Keratinocyte (primary cell): ENCODE measurements at places on chromosomes 2 and 18.
A peak's percentile ranks its signal among the peaks of the same experiment; 100 is the strongest.

- no peak overlapping the region for H3K27ac ChIP-seq
- H3K36me3 ChIP-seq = no peaks in the 10 kb centered on the region
- H3K4me1 ChIP-seq = peaks cover 12% of the 10 kb centered on the region
- DNase-seq = no peak
- H3K27me3 ChIP-seq = peaks cover 45% of the 10 kb centered on the region
Measured at GRCh38 chr2:75195076-75195691, 4.1 kb downstream of the TACR1 start.

- no peak overlapping the region for H3K4me3 ChIP-seq
- peaks cover 58% of the 10 kb centered on the region for H3K27me3 ChIP-seq
- no peaks in the 10 kb centered on the region for H3K36me3 ChIP-seq
- no peak overlapping the region for H3K27ac ChIP-seq
Measured at GRCh38 chr2:218860950-218861381, 1.4 kb downstream of the WNT6 start.

DNA sequence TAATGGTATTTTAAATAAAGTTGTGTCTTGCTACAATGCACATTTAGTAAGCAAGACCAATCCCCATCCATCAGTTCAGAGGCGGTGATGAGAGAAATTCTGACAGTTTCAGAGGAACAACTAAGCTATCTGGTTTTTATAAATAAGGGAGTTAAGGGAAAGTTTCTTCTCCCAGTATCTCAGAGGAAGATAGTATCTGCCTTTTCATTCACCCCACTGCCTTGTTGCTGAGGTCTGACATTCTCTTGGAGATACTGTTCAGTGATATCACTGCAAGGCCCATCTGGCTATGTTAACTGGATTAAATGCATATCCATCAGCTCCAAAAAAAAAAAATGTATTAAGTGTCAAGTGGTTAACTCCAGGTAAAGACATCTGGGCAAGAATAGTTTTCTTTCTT lies 47.9 kb downstream of the RBMS1 start:
- H3K27me3 ChIP-seq = no peaks in the 10 kb centered on the region
- H3K27ac ChIP-seq = no peak overlapping the region
- H3K36me3 ChIP-seq = no peaks in the 10 kb centered on the region

DNA sequence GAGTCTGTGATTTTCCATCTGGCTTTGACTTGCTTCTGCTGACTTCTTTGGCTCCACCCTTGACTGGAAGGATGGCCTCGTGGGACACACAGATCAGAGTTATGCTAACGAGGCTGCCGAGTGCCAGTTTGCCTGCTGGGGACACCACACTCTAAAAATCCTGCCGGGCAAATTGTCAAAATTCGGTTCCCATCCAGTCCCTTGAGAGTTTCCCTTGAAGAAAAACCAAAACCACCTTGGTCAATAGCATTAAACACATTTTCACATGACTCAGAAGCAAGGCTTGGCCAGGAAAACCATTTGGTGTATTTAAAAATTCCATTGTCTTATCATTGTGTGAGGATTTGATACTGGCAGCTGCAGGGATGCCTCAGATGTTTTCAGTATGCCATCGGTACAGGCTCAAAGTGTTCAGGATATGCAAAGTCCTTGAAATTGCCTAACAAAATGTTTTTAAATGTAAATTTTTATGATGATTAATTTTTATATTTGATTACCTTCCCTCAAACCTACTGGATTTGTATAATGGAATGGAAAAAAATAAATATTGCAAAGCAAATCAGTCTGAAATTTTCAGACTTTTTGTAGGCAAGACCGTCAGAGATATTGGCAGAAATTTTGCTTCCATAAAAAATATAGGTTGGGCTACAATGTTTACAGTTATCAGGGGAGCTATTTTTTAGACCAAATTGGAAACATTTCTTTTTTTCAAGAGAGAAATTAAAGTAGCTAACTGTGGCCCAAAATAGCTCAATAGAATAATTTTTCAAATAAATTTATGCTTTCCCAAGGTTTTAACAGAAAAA lies 41.6 kb downstream of the KCNE4 start:
- no peak overlapping the region for H3K4me3 ChIP-seq
- H3K36me3 ChIP-seq = no peaks in the 10 kb centered on the region
- no peak for DNase-seq

DNA sequence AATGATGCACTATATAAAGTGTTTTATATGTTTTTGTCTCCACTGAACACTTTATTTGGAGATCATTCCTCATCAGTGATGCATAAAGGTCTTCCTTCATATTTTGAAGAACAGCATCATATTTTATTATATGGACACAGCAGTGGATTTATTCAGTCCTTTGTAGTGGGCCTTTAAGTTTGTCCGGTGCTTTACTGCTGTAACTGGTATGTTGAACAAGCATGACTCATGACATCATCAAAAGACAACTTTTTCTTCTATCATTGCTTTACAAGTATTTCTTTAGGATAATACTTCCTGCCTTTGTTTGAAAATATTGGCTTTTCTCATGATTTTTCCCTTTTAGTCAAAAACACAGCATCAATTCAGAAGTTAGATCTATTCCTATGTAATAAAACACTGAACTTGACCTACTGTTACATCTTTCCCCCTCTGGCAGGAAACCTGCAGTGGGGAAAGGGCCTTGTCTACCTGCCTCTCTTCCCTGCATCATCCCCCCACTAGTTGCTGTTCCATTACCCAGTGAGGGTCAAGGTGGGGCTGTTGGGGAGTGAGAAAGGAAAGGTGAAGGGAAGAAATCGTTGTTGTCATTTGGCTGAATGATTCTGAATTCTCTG lies 241.2 kb downstream of the CYP26B1 start:
- H3K4me1 ChIP-seq = no peaks in the 10 kb centered on the region
- H3K36me3 ChIP-seq = no peaks in the 10 kb centered on the region
- DNase-seq = no peak
- H3K27me3 ChIP-seq = peaks cover 7% of the 10 kb centered on the region

DNA sequence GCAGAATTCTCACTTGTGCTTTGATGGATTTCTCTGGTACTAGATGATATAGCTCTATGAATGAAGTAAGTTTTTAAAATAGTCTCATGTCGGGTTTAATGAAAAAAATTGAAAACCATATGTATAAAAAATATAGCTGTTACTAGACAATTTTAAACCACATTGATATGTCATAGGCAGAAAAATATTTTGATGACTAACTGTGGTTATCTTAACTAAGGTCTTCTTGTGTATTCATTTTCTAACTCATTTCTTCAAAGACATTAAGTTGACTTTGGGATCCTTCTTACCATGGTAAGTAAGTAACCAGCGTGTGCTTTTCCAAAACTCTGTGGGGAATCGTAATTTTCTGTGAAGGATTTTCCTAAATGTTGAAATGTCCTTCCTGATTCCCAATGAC lies 160.9 kb upstream of the COL3A1 start:
- H3K27ac ChIP-seq = no peak overlapping the region
- H3K36me3 ChIP-seq = no peaks in the 10 kb centered on the region
- no peaks in the 10 kb centered on the region for H3K27me3 ChIP-seq
- H3K4me3 ChIP-seq = no peak overlapping the region
- peaks cover 4% of the 10 kb centered on the region for H3K4me1 ChIP-seq
- DNase-seq = no peak

GRCh38 chr2:59529726-59530125 lies 1023.7 kb downstream of the BCL11A start:
- DNase-seq = no peak
- no peak overlapping the region for H3K4me3 ChIP-seq
- no peaks in the 10 kb centered on the region for H3K27me3 ChIP-seq
- no peak overlapping the region for H3K27ac ChIP-seq
- no peaks in the 10 kb centered on the region for H3K4me1 ChIP-seq
- no peaks in the 10 kb centered on the region for H3K36me3 ChIP-seq

DNA sequence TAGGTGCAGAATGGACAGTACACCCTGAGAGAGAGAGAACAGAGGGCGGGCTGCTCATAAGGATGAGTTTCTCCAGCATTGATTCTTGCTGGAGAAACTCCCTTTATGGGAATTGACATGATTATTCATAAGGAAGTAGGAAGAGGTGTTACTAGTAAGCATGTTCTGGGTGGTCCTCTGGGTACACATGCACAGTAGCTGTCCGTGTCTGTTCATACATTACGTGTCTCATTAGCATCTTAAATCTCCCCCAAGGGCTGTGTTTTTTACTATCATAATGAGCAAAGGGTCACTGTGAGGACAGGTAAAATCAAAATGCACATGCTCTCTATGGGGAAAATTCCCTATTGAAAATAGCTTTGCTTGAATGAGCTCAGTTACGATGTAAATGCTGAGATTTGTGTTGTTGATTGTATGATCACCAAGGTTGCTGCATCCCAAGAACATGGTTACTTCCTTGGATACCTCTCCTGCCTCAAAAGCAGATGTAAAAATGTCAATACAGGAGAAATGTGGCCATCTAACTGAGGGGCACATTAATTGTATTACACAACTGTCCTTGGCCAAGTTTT lies 238.9 kb downstream of the CDH20 start:
- no peak for DNase-seq
- H3K27me3 ChIP-seq = no peaks in the 10 kb centered on the region
- H3K4me3 ChIP-seq = no peak overlapping the region
- H3K4me1 ChIP-seq = peaks cover 9% of the 10 kb centered on the region
- H3K27ac ChIP-seq = no peak overlapping the region

- peaks cover 6% of the 10 kb centered on the region for H3K36me3 ChIP-seq
- H3K27me3 ChIP-seq = no peaks in the 10 kb centered on the region
- H3K4me1 ChIP-seq = no peaks in the 10 kb centered on the region
- no peak overlapping the region for H3K4me3 ChIP-seq
- no peak for DNase-seq
- no peak overlapping the region for H3K27ac ChIP-seq
Measured at GRCh38 chr18:46856973-46857372, 60.3 kb downstream of the PIAS2 start.

GRCh38 chr2:156434461-156435291 lies 1.5 kb upstream of the GPD2 start:
- H3K4me1 ChIP-seq = peaks cover 26% of the 10 kb centered on the region
- no peak overlapping the region for H3K27ac ChIP-seq
- no peaks in the 10 kb centered on the region for H3K36me3 ChIP-seq
- no peaks in the 10 kb centered on the region for H3K27me3 ChIP-seq

GRCh38 chr18:49225160-49225559 lies 235.3 kb downstream of the DYM start:
- no peak overlapping the region for H3K27ac ChIP-seq
- no peak overlapping the region for H3K4me3 ChIP-seq
- no peak for DNase-seq
- H3K36me3 ChIP-seq = no peaks in the 10 kb centered on the region
- no peaks in the 10 kb centered on the region for H3K27me3 ChIP-seq

- H3K4me1 ChIP-seq = no peaks in the 10 kb centered on the region
- H3K36me3 ChIP-seq = no peaks in the 10 kb centered on the region
- no peak for DNase-seq
- no peaks in the 10 kb centered on the region for H3K27me3 ChIP-seq
- H3K27ac ChIP-seq = no peak overlapping the region
Measured at GRCh38 chr2:118062048-118062447, 26.2 kb upstream of the INSIG2 start.

DNA sequence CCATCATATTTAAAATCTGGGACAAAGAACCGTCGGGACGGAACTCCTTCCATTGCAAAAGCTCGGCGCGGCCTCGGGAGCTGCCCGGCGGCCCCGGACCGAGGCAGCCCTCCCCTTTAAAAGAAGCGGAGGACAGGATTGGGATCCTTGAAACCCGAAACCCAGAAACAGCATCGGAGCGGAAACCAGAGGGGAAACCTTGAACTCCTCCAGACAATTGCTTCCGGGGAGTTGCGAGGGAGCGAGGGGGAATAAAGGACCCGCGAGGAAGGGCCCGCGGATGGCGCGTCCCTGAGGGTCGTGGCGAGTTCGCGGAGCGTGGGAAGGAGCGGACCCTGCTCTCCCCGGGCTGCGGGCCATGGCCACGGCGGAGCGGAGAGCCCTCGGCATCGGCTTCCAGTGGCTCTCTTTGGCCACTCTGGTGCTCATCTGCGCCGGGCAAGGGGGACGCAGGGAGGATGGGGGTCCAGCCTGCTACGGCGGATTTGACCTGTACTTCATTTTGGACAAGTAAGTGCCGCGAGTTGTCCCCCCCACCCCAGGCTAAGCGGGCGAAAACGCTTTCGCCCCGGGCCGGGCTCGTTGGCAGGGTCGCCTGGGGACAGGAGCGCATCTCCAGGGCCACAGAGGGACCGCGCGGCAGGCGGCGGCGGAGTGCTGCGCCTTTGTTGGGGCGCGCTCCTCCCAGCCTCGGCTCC lies at the start of gene ANTXR1:
Gene ANTXR1 (plus strand): TSS at position 38 of the 698 bp plus-strand sequence. CDS start 321 bp downstream, at position 359.
- H3K4me3 ChIP-seq = peak within 1 kb of the TSS; percentile 87
- no peaks in the 10 kb centered on the region for H3K27me3 ChIP-seq
- H3K36me3 ChIP-seq = no peaks in the 10 kb centered on the region

DNA sequence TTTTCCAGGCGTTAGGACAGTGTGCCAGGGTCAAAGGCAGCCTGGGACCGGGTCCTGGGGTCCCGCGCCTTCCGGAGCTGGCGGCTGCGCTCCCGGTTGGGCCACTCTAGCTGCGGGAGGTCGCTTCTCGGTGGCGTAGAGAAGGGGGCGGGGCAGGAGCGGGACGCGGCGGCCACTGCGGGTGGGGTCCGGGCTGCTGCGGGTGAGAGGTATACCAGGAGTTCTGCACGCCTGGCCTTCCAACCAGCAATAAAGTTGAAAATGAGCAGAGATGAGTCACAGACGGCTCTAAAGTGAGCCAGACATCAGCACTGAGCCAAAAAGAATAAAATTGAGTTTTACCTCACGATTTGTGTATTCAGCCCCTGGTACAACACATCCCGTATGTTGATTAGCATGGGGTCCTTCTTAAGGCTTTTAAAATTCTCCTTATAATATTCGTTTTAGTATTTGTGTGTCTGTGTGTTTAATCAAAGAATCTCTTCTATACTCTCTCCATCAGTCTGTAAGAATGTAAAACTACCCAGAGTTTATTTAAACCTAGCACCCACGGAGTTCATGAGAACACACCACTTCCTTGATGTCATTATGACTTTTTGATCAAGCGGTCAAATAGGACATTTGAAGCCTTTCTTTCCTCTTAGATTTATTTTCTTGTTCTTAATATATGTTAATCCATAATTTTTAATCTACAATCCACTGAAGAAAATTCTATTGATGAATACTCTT lies at the start of gene C1GALT1C1L:
Gene C1GALT1C1L (minus strand): TSS at position 108 of the 729 bp plus-strand sequence. CDS start 107 bp downstream, at position 1.
- peak within 1 kb of the TSS; percentile 36 for H3K4me3 ChIP-seq
- no peaks in the 10 kb centered on the region for H3K27me3 ChIP-seq
- no peaks in the 10 kb centered on the region for H3K36me3 ChIP-seq
- H3K4me1 ChIP-seq = peaks cover 2% of the 10 kb centered on the region

DNA sequence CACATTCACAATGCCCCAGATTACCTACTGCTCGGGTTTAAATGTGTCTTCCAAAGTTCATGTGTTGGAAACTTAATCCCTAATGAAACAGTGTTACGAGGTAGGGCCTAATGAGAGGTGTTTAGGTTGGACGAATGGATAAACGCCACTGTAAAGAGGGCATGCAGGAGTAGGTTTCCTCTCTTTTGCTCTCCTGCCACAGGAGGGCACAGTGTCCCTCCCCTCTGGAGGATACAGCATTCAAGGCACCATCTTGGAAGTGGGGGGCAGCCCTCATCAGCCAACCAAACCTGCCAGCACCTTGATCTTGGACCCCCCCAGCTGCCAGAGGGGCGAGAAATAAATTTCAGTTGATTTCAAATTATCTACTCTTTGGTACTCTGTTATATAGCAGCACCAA lies 103.5 kb downstream of the TSHZ1 start:
- no peaks in the 10 kb centered on the region for H3K36me3 ChIP-seq
- H3K27ac ChIP-seq = no peak overlapping the region
- H3K4me3 ChIP-seq = no peak overlapping the region
- no peak for DNase-seq
- no peaks in the 10 kb centered on the region for H3K27me3 ChIP-seq

- H3K4me3 ChIP-seq = peak overlapping the region; percentile 53
- H3K27ac ChIP-seq = peak overlapping the region; percentile 29
- peaks cover 14% of the 10 kb centered on the region for H3K27me3 ChIP-seq
- no peaks in the 10 kb centered on the region for H3K36me3 ChIP-seq
- DNase-seq = no peak
Measured at GRCh38 chr2:60554074-60554645, 706 bp upstream of the BCL11A start.
